CD4-positive, alpha-beta T cell treated with Interleukin-2 at 100 ng/mL for 4 hours (primary cell): ENCODE measurements at places on chromosomes 4 and X.
A peak's percentile ranks its signal among the peaks of the same experiment; 100 is the strongest.

DNA sequence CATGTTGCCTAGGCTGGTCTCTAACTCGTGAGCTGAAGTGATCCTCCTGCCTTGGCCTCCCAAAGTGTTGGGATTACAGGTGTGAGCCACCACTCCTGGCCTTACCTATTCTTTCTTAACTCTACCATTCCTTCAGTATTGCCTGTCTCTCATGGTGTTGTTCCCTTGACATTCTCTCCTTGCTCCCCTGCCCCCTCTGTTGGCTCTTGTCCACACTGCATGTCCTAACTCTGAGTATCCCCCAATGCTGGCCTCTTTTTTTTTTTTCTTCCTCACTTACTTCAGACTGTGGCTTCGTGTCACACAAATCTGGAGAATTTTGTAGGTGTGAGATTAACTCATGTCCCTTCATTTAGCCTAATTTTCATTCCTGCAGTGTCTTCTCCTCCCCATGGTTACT lies 22.9 kb upstream of the FRMPD4 start:
- DNase-seq = no peak

DNA sequence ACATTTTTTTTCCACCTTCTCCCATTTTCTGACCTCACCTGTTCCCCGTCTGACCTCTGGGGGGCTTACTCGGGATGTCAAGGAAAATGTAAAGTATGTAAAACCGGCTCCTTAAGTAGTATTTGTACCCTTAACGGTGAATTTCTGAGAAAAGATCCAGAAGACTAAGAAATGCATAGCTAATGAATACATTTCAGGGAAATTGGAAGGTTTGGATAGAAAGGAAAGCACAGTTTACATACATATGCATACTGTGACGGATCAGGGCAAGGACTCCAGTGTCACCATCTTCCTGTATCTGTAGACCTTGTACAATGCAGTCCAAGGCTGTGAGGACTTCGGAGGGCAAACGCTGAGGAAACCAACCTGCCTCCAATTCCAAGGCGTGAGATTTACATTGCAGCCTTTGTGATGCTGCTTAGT lies 2185.9 kb upstream of the TENM3 start:
- no peak for DNase-seq

DNA sequence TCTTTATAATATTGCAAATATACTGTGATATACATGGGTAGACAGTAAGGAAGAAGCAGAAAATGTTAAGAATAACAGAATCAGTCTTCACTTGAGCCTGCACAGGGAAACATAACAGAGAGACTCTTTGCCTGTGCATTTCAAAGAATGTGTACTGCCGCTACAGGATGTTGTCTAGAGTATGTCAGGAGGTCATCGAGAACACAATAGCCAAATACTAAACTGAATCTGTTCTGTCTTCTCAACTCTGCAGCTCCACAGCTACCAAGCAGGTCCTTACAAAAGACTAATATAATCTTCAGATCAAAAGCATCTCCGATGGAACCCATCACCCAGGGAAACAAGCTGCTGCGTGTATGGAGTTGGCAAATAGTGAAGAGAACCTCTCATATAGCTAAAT lies 471.5 kb downstream of the PCDH10 start:
- no peak for DNase-seq

DNA sequence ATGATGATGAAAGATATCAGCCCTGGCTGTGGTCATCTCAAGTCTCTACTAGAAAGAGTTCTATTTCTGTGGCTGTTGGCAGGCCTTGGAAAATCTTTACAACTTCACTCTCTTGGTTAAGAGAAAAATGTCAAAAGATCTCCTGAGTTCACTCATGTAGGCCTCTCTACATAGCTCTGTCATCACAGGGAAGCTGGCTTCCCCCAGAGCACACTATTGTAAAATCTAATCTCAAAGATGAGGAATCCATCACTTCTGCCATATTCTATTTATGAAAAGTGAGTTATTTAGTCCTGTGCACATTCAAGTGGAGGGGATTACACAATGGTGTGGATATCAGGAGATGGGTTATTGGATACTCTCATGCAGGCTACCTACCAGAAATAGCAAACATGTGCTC lies 388.4 kb upstream of the HS3ST1 start:
- DNase-seq = no peak

DNA sequence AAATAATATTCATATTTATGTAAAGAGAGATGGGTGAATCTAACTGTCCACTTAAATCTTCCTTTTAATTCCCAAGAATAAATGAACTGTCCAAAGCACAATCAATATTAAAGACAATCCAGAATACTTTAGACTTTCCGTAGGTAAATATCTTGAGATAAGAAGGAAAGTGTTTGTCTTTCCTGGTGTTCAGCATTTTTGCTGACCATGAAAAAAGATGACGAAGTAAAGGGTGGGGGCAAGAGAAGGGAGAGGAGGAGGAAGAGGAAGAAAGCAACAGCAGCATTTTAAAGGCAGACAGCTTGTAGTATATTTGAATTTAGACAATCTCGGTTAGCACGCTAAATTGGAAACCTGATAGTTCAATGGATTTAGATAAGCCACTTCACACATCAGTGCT lies 498.2 kb downstream of the KCNIP4 start:
- no peak for DNase-seq

DNA sequence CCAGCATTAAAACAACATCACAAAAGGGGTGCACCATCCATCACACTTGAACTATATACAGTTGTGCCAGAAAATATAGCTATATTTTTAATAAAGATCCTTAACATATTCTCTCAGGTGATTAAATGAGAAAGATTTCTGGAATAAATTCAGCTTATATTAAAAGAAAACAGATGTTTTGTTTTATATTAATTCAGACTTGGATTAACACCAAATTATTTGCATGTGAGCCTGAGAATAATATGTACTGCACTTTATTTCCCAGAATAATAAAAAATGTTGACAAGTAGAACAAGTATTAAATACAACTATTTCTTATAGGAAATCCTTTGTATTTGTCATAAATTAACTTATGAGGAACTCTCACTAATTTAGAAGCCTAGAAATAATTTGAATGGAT lies 1467.4 kb downstream of the RAPGEF2 start:
- DNase-seq = no peak

DNA sequence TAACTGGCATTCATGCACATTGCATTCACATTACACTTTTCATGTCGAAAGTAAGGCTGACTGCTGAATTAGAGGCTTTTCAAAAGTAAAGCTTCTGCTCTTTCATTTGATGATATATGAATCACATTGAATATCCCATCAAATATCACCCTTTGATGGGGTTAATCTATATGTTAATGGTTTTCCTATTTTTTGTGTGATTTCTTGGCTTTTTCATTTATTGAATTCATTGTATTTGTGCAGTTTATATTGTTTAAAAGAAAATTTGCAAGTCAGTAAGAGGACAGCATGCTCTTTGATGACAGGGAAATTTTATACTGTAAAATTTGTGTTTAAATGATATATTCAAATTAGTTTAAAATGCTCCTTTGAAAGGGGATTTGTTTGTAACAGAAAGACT lies 344.1 kb downstream of the PCDH10 start:
- no peak for DNase-seq

- DNase-seq = no peak
Measured at GRCh38 chrX:134542485-134542884, 82.5 kb downstream of the HPRT1 start.

DNA sequence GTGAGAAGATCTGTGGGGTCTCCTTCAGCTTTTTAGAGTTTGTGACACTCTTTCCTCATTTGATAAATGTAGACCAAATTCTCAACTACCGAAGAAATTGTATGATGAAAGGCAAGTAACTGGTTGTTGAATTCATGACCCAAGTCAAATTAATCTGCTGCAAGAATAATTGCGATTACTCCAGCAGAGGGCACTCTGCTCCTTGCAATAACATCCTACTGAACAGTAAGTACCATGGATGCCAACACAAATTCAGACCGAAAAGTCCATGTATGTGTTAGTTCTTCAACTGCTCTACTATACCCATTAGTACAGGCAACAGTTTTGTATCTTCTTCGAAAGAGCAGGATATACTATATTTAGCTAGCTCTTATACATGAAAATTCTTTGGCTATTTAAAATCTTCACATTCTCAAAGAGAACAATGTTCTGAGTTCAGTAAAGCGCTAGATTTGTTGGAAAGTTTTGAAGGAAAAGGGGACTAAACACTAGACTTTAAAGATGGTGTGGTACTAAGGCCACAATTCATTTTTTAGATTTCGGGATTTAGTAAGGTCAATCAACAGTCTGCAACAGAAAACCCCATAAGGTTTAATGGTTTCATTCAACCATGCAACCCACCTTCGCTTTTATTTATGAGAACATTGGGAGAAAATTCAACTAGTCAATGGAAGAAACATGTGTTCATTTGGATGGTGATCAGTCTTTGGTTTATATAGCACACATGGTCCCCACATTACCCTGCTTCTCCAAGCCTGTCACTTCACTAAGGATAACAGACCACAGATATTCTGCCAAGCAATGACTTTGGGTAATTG lies 105.4 kb upstream of the TBC1D9 start:
- peak; percentile 53 for DNase-seq

- no peak for DNase-seq
Measured at GRCh38 chr4:39451423-39452023, 7.2 kb downstream of the RPL9 start.

DNA sequence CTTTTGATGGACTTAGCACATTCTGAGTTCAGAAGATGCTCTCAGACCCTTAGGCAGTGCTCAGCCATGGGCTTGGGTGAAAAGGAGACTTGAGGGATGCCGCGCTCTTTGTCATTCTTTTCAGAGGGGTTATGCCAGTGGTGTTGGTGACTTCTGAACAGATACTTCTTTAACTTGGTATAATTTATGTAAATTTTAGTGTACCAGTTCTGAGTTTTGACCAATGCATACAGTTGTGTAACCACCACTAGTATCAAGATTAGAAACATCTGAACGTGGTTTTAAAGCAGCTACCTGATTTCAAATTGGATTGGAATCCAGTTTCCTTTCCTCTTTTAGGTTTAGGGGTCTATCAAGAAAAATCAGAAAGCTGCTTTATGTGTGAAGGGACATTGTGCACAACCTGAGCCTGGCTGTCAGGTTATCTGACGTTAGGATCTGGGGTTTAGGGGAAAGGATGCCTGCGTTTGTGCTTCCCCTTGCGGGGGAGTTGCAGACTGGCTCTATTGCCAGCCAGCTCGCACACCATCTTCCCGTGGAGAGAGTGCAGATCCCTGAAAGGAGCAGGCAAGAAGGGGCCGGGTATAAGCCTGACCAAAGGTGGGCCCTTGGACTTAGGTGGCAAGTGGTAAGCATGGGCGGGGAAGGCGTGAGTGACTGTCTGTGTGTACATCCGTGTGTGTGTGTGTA lies 19.0 kb downstream of the SMS start:
- no peak for DNase-seq

- peak; percentile 20 for DNase-seq
Measured at GRCh38 chr4:121484633-121485032, 103.8 kb upstream of the QRFPR start.

DNA sequence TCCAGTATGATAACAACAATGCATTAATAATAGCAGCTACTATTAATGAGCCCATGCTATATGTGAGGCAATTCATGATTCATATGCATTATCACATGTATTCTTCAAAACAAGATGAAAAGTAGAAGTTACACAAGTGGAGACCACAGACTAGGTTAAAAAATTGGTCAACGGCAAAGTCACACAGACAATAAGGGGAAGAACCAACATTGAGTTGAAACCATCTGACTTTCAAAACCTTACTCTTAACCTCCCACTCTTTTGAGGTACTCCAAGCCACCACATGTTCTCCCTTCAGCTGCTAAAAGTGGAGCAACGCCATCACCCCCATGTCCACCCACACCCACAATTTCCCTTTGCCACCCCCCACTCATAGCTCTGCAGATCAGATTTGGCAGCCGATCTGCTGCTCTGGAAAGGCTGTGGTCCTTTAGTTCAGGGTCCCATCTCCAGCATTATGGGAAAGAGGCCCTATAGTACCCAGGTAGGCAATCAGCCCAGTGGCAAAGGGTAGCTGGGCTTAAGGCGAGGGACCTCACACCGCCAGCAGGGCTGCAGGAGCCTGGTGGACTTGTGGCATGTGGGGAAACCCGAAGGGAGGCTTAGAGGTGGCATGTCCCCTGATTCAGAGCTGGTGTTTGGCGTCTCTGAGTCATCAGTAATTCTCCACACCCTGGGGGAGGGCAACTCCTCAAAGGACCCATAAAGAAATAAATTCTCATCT lies 33.5 kb upstream of the CYBB start:
- DNase-seq = peak; percentile 21

DNA sequence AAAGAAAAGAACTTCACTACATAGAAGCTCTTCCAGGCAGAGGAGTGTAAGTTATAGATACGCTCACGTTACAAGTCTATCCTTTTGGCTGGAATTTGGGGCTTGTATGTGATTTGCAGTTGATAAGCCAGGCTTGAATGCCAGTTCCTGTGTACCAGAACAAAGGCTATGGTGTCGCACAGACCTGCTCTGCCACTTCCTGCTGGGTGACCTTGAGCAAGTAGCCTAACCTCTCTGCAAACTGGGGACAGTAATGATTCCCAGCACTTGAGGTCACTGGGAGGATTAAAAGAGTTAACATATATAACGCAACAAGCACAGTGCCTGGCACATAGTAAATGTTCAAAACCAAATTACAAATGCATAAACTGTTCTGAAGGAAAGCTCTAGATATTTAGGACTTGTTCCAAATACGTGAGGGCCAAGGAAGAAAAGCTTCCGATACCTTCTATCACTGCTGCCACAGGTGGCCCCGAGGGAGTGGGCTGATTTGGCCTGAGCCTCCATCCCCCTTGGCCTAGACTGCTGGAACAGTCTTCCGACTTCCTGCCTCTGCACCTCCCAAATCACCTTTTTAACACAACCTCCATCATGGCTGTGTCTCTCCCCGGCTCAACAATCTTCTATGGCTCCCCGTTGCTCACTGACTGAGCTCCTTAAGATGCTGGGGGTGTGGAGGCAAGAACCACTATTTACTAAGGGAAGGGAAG lies 1.3 kb upstream of the SOWAHD start:
- DNase-seq = no peak

GRCh38 chrX:50704360-50704759 lies 109.6 kb downstream of the SHROOM4 start:
- DNase-seq = no peak

- no peak for DNase-seq
Measured at GRCh38 chr4:40466789-40467188, 131.7 kb downstream of the CHRNA9 start.

- no peak for DNase-seq
Measured at GRCh38 chr4:19675172-19675811, 576.4 kb upstream of the SLIT2 start.

- DNase-seq = peak; percentile 48
Measured at GRCh38 chrX:40153345-40154249, 55.8 kb upstream of the BCOR start.

GRCh38 chrX:123581586-123581985 lies 151.3 kb downstream of the THOC2 start:
- no peak for DNase-seq

- no peak for DNase-seq
Measured at GRCh38 chr4:102633100-102633499, 127.7 kb downstream of the MANBA start.
